ENCODE measurements at places on chromosomes 7 and 10. TPM values are rescaled to one million over a fixed set of nuclear protein-coding genes. Genes with fewer than 3 reads are reported as not detected.

DNA sequence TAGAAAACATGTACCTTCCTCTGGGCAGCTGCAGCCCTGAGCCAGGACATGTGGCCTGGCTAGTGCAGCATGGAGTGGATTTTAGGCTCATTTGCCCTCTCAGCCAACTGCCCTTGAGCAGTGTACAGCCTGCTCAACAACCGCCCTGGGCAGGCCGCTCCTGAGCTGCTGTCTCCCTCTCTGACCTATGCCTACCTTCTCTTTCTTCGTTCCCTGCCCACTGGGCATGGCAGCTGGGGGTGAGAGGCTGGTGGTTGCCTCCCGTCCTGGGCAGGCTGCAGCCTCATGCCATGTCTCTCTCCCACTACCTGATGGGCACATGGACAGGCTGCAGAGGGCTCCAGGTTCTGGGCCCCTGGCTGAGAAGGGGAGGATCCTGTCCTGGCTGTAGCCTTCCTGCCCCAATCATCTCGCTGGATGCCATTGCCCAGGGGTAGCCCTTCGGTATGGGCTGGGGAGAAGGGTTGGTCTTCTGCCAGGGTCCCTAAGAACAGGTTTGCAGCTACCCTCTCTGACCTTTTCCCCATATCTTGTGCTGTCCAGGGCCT, 97.3 kb downstream of the NEURL1 start:
- DNase-seq, result no peak

GRCh38 chr7:94050046-94050445, 45.9 kb upstream of the BET1 start:
- DNase-seq, result no peak

The WNT8B gene
- polyA plus RNA-seq, result 0.69 TPM

DNA sequence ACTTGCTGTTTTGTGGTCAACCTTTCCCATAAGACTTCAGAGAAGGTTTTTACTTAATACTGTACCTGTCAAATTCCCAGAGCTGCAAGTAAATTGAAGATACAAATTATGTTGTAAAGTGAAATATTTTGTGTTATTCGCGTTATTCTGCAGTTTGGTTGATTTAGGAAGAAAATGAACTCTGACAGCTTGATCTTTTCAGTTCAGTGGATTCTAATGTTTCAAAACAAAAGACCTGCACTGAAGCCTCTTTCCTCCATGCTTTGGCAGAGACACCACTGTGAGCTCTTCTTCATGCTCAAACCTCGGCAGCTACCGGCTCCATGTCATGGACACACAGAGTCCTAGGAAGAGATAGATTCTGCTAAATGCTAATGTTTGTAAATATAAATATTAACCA, 75.7 kb upstream of the INSYN2A start:
- DNase-seq, result no peak

- no peak for DNase-seq
These were observed 107.7 kb downstream of the TACC2 start for GRCh38 chr10:122096705-122097104.

DNA sequence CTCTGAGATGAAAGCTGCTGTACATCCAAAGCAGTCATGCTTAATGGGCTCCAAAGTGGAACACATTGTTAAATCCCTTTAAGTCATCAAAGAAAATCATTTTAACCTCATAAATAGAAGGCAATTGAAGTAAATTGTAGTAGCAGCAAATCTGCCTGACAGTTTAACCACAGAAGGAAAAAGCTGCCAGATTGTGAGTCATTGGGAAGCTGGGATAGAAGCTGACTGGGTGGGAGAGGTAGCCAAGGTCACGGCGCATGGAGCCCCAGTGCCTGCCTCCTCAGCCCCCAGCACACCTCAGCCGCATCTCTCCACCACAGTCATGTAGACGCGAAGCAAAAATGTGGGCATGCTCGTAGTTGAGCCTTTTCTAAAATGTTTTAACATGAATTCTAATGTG, 44.0 kb downstream of the TARP start:
- no peak for DNase-seq

The FGFR2 gene
- polyA plus RNA-seq, result 96.1 TPM

The TET1 gene
- polyA plus RNA-seq, result 9.6 TPM

DNA sequence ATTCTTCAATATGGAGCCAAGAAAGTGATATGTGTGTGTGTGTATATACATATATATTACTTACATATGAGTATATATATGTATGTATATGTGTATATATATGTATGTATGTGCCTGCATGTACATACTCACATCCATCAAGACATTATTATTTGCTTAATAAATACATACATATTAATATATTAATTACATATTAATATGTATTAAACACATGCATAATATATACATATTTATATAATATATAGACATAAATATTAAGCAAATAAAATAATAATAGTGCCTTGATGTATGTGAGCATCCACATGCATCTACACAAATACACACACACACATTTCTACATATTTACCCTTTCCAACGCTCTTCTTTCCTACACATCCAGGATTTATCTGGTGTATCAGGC, 88.7 kb upstream of the KCNMA1 start:
- DNase-seq, result no peak

The ANKRD22 gene
- polyA plus RNA-seq, result 0.54 TPM

The ST8SIA6 gene
- 1.1 TPM for polyA plus RNA-seq

GRCh38 chr10:29130190-29130673, 158.6 kb upstream of the LYZL1 start:
- no peak for DNase-seq

DNA sequence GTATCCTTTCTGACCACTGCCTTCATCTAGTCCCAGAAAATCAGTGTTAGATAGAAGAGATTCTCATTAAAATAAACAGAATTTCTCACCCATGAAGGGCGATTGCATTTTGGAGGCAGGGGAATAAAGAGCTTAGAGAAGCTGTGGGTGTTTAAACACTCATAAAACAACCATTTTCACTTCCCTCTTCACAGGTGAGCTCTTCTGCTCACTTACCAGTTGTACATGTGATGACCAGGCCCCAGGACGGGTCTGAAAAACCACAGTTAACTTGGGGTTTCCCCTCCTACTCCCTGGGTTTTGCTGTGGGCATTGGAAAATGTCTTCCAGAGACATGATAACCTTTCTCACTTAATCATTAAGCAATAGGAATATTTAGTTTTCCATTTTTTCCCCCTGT, 411.6 kb upstream of the DPP6 start:
- no peak for DNase-seq

GRCh38 chr7:12210179-12211053, 678 bp upstream of the TMEM106B start:
- DNase-seq, result peak; percentile 48

The VAX1 gene
- polyA plus RNA-seq, result not detected
